Central memory CD4-positive, alpha-beta T cell (primary cell): ENCODE measurements at places on chromosomes 2 and 18.

DNA sequence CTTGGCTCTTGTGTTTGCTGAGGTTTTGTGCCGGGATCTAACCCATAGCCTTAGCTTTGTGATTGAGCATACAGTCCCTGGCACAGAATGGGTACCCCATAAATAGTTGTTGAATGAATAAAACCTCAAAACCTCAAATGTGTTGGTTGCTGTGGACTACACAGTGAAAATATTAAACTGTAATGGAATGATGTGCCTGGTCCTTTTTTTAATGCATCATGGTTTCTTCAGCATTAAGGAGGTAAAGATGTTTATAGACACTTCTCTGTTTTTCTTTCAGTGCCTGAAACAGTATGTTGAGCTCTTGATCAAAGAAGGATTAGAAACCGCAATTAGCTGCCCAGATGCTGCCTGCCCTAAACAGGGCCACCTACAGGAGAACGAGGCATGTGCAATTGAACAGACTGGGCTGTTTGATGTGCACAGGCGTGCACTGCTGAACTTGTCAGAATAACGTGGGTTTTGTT lies 97.0 kb downstream of the RNF144A start:
- DNase-seq = peak; percentile 31

DNA sequence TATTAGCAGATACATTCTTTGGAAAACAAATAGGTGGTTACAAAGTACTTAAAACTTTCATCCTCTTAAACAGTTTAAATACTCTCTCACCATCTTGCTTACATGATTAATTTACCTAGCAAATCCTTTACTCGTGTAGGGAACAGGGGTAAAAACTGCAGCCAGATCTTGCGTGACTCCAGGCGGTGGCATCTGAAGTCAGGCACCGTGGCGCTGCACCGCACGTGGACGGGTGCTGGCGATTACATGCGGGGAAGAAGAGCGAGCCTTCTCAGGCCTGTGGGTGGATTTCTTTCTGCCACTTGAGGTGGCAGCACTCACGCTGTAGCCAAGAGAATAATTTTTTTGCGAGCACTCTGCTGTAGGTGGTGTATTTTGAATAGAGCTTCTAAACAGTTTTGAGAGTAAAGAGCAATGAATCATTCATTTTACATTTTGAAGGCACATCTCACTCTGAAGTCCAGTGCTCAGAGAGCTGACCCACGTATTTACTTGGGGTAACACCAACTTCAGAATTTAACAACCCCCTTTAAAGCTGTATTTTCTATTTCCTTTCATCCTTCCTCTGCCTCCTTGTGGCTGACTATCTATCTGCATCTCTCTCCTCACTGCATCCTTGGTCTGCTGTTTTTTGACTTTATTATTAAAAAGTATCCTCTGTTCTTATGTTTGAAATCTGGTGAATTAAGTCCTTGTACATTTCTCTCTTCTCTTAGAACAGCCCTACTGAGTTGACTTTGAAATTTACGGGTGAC lies 68.9 kb downstream of the EPAS1 start:
- DNase-seq = no peak

- DNase-seq = no peak
Observed at GRCh38 chr2:43041661-43042360, 184.6 kb downstream of the ZFP36L2 start.

DNA sequence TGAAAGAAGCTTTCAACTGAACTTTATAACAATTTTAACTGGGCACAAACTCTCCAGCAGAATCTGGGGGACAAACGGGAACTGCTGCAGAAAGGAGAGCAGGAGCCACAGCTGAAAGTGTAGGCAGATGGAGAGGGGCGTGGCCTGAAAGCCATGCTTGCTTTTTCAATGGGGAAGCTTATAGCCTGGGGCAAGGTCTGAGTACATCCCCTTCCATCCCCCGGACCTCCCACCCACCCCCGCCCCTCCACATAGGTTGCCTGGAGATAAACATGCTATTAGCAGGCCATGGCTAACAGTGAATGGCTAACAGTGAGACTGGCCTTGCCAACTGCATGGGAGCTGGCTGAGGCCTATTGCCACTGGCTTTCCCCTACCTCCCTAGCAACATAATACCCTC lies 317.9 kb upstream of the TANK start:
- DNase-seq = no peak

GRCh38 chr2:109421101-109421500 lies 192.7 kb downstream of the SEPTIN10 start:
- no peak for DNase-seq

DNA sequence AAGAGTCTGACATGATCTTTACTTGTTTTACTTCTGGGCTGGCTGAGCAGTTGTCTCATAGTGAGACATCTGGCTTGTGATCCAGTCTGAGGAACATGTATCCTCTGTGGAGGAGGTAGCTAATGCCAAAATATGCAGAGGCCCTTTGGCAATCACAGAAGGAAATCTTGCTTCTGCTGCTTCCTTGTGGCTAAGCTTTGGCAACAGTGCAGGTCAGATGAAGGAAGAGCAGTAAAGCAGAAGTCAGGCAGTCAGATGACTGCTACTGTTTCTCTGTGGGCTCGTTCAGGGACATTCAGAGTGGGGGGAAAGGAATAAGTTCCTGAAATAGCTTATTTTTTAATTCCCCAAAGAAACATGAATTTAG lies 22.3 kb downstream of the DOK1 start:
- DNase-seq = no peak

- no peak for DNase-seq
Observed at GRCh38 chr2:26986576-26986975, 16.1 kb downstream of the MAPRE3 start.

DNA sequence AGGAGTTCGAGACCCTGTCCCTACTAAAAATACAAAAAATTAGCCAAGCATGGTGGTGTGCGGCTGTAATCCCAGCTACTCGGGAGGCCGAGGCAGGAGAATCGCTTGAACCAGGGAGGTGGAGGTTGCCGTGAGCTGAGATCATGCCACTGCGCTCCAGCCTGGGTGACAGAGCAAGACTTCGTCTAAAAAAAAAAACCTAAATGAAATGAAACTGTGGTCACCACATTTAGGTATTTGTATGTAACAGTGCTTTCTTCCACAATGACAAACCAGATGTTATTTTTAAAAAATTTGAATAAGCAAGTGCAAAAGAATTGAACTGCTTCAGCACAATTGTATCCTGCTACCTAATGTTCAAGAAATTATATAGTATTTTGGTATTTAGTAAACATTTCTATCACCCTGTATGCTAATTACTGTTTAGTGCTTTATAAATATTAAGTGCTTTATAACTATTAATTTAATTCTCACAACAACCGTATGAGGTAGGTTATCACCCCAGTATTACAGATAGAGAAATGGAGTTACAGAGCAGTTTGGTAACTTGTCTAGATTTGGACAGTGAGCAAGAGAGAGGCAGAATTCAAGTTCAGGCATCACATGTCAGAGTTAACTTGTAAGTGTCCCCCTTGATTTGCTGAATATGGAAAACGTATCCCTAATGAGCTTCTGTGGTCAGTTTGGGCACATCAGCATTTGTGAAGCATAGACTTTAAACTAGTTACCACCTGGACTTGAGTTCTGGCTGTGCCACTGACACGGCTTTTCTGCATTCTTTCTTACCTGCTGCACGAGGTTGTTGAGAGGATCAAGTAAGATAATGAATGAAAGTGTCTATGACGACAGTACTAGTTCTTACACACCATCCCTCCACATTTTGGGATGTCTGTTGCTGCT lies 14.4 kb downstream of the PHLPP1 start:
- no peak for DNase-seq

- DNase-seq = no peak
Observed at GRCh38 chr2:166314022-166314759, 61.6 kb downstream of the SCN9A start.

GRCh38 chr2:68714866-68715265 lies 19.7 kb upstream of the ARHGAP25 start:
- no peak for DNase-seq

GRCh38 chr18:51361130-51361860 lies 163.8 kb upstream of the MEX3C start:
- no peak for DNase-seq

DNA sequence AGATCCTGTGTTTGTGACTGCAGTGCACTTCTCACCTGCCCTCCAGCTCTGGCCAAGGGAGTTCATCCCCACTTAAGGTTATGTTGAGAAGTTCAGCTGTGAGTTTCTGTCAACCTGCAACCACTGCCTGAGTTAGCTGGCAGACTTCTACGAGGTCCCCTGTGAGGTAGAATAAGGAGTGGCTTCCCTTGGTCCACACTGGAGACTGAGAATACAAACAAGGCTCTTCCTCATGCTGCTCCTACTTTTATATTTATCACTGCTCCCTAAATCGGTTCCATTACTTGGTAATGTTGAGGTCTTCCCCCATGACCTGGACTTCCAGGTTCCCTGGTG lies 353.2 kb upstream of the CWC22 start:
- no peak for DNase-seq

DNA sequence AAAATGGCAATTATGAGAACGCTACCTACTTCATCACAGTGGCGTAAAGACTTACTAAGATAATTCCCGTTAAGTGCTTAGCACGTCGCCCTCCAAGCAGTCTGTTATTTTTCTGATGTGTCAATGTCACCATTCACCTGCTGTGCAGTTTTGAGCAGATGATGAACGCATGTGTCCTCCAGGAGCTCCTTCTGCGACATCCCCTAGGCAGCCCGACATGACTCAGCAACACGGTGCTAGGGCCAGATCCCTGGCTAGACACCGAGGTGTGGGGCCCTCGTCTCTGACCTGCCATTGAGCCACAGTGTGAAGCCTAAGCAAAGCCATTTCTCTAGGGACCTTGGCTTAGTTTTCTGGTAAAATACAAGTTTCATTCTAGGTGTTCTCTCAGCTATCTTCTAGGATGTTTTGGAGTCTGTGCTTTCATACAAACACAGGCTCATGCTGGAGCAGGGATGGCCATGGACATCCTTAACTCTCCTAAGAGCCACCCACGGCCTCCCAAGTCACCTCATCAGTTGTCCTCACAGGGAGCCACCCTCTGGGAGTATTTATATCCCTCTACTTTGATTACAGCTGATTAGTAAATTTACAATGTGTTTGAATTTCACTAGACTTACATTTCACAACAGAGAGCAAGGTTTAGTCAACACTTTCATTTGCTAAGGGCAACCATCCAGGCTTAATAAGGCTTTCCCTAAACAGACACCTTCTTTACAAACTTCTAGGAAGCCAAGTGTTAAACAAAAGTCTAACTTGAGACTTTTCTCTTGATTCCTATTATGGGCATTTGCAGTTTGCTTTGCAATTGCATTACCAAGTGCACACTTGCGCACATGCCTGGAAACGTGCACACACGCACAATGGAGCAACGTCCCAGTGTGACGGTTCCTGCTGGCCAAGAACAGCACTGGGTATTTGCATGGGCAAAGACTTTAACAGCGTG lies 376.8 kb upstream of the ID2 start:
- no peak for DNase-seq

DNA sequence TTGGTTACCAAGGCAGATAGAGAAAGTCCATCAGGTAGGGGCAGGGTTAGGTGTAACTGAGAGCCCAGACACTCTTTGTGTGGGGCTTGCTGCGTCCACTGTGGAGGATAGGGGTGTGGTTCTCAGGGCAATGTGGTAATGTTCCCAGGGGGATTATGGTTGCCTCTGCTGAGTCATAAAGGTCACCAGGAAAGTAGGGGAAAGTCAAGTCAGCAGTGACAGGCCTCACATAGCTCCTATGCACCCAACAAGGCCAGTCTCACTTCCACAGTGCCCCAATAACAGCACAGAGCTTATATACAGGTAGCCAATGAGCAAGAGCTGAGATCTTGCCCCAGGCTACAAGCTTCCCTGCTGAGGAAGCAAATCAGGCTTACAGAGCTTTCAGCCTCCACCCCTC lies 1438.0 kb upstream of the ZEB2 start:
- no peak for DNase-seq

DNA sequence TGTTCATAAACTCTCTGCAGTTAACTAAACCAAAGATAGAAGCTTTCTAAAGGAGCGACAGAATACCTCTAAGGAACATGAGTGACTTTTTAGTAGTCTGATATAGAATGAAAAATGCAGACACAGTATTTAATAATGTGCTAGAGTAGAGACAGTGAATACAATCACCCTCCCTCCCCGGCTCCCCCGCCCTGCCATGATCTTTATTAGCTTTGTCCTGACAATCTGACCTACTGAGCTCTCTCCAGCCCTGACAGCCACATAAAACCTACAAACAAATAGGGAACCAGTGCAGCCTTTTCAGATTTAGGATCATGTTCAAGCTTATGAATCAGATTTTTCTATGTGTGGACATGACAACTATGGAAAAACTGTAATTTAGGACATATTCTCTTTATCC lies 777.6 kb upstream of the FANCL start:
- no peak for DNase-seq
